GM12865 (cell line): ENCODE measurements at places on chromosomes 1 and 21.
A peak's percentile ranks its signal among the peaks of the same experiment; 100 is the strongest.

GRCh38 chr1:111234258-111234657 is 6.7 kb downstream of the CHI3L2 start:
- no peak for DNase-seq

DNA sequence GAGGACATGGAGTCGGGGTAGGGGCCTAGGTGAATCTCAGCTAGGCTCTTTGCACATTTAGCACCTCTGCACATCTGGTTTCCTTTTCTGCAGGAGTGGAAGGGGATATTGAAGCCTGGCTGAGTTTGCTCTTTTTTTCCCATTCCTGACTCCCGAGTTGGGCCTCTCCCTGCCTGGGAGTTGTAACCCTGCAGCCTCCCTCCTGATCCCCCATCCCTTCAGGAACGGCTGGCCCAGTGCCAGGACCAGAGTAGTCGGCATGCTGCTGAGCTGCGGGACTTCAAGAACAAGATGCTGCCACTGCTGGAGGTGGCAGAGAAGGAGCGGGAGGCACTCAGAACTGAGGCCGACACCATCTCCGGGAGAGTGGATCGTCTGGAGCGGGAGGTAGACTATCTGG is 836 bp downstream of the OLFML3 start:
- no peak for DNase-seq

DNA sequence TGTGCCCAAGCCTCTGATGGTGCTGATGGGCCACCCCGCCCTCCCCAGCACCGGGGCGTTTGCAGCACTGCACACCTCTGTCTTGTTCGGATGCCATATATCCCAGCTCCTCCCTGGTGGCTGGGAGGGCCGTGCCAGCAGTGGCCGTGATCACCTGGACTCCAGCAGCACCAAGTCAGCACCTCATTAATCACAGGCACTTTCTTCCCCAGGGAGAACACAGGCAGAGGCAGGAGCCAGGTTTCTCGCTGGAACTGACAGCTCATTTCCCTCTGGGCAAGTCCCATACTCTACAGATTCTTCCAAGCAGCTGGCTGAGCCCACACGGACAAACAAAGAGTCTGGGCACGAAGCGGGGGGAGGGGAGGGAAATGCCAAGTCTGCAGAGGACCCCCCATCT is 141.7 kb upstream of the EDN2 start:
- DNase-seq, result no peak

GRCh38 chr1:150535511-150536287 is 13.5 kb upstream of the ADAMTSL4 start:
- no peak for DNase-seq

- no peak for DNase-seq
These were observed 661.4 kb downstream of the MRPL39 start for GRCh38 chr21:24945910-24946309.

DNA sequence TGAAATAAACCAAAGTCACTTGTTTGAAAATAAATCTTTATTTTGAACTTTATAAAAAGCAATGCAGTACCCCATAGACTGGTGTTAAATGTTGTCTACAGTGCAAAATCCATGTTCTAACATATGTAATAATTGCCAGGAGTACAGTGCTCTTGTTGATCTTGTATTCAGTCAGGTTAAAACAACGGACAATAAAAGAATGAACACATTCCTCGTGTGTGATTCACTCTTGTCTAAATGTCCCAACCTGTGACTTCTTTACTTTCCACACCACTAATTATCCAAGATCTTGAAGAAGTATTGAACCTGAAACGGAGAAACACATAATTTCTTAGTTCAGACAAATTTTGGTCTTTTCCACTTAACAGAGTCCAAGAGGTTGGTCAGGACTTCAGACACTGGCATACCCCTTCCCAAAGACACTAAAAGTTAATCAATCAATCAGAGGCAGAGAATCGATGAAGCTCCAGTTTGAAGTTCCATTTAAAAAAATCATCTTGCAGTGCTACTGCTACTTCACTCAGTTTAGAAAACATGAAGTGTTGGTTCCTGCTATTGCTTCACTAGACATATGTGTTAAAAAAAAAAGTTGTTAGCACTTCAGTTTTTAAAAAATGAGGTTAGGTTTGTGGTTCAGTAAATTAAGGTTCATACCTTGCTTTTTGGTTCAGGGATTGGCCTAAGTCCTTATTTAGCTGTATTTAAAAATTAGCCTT is 26.2 kb downstream of the ATP1B1 start:
- no peak for DNase-seq

GRCh38 chr1:205923651-205924459 is 19.4 kb downstream of the SLC26A9 start:
- DNase-seq, result no peak

DNA sequence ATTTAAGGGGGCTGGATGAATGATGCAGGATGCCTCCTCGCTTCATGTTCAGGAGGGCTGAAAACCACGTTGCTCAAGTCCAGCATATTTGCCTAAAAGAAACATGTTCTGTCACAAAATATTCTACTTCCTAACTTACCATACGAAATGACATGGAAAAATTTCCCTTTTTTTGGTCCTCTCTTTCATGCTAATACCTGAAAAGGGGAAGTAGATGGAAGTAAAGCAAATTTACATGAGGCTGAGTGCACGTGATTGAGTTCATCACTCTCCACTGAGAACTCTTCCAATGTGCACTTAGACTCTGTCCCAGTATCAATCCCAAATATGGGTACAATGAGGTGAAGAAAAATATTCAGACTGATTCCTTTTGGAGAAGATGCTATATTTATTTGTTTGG is 23.0 kb downstream of the XCL2 start:
- no peak for DNase-seq

DNA sequence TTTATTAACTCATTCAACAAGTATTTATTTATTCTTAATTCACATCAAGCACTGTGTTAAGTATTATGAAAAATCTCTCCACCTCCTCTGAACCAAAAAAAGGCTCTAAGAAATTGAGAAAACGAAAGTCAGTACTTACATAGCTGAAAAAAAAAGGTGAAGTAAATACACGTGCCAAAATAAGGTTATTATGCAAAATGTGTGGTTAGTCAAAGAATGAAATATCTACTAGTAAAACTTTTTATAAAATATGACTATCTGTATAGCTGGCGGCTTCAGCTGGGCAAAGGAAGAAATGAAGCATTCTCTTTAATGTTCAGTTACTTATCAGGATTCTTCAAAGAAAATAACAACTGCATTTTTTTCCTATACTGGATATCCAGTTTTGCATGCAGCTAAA is 35.5 kb upstream of the ASPM start:
- peak; percentile 28 for DNase-seq

DNA sequence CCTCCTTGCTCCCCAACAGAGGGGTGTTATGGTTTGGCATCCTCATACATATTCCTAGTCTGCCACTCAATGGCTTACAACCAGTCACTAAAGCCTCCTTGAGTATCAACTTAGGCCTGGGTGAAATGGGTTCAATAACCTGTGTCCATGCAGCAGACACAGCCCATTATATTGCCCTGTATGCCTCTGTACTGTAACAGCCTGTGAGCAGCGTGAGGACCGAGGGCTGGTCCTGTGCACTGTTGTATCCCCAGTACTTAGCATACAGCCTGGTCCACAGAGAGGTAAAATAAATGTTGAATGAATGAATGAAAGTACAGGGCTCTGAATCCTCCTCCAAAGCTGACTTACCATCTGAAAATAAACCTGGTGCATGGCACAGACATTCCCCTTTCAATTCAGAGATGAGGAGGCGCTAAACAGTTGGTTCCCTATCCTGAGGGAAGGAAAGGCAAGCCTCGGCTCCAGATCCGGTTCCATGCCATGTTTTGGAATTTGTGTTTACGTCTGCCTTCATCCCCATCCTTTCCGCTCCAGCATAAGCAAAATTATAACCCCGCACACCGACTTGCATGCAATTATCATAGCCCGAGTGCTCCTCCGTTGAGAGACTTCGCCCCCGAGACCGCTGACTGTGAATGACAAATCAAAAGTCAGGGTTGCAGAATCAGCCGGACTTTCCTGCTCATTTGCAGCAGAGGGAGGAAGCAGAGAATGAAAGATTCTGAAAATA is 45.0 kb upstream of the DNAJC6 start:
- no peak for DNase-seq

- peak; percentile 48 for DNase-seq
These were observed 173.3 kb upstream of the FOXD3 start for GRCh38 chr1:63148825-63149645.

GRCh38 chr1:70504821-70505193 is 93.7 kb downstream of the CTH start:
- peak; percentile 26 for DNase-seq

- DNase-seq, result no peak
These were observed 1.6 kb downstream of the CA14 start for GRCh38 chr1:150259217-150259616.

- DNase-seq, result peak; percentile 10
These were observed 4.6 kb downstream of the CHD1L start for GRCh38 chr1:147246910-147247655.

DNA sequence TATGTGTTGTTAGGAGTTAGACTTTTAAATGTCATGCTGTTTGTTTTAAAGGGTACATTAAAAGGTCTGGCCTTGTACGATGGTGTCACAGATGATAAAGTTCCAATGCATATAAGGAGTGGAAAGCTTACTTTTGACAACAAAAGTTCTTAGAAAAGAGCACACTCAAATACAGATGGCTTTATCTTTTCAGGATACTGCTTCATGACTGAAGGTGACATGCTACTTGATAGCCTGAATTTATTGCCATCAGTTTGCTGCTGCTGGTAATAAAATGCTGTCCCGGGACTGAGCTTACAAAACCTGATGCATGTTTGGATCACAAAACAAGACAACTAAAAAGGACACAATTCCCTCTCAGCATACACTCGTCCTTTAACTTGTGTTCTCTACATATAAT is 84.9 kb downstream of the TTC3 start:
- no peak for DNase-seq

- peak; percentile 6 for DNase-seq
These were observed 138.2 kb upstream of the BRINP3 start for GRCh38 chr1:190615818-190616217.

- no peak for DNase-seq
These were observed 22.9 kb downstream of the CITED4 start for GRCh38 chr1:40838980-40839942.

- DNase-seq, result no peak
These were observed 145.5 kb upstream of the FGGY start for GRCh38 chr1:59151387-59151761.

DNA sequence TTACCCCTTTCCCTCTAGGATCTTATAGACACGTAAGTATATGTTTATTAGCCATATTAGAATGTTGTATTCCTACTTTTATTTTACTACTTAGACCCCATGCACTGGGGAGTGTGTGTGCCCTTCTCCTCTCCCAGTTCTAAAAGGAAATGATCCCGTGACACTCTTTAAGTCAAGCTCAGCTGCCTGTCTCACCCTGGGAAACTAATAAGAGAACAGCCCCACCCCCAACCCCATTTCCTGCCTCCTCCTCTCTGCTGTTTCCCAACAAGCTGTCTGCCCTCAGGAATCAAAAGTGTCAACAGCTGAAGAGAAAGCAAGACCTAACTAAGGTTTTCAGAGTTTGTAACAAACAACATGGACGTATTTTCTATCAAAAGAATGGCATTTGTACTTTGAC is 92.6 kb upstream of the VAV3 start:
- DNase-seq, result no peak

DNA sequence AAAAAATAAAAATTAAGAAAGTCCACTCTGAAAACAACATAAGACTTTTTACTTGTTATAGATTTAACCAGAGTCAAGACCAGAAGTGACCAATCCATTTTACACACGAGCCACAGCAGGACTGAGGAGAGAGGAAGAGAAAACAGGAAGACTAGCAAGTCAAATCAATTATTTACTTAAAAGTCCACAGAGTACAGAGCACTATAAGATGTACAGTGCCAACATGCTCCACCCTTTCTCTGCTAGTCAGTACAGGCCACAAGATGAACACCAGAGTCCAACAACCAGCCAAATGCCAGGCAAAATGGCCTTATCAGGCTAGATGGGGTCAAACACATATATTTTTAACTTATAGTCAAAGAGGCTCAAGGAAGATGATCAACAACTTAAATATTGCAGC is 19.5 kb downstream of the LUZP1 start:
- peak; percentile 10 for DNase-seq

DNA sequence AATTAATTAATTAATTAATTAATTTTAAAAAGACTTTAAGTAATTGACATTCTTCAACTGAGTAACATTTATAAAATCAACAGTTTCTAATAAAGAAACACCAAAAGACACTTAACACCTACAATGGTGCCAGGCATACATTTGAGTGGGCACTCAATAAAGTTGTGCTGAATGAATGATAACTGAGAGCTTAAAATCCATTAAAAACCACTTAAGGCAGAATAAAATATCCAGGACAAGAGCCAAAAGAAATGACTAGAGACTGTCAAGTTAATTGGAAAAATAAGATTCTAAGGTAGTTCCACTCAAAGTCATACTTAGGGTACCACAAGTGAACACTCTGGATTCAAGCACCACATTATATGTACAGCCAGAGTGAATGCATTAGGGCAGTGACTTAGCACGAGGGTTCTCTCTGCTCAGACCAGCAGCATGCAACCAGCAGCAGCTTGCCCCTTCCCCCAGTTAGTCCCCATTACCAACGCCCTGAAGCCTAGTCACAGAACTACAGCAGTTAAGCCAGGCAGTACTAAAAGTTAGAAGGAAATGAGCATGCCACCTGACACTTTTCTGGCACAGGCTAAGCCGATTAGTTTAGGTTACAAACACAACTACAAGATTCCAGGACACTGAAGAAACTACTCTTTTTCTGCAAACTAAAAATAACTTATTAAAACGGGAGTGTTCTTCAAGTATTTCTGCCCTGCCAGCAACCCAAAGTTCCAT is 46.5 kb downstream of the LUZP1 start:
- DNase-seq, result no peak

- DNase-seq, result no peak
These were observed 124.6 kb downstream of the HLCS start for GRCh38 chr21:36841866-36842265.

GRCh38 chr1:244162786-244163530 is 111.9 kb downstream of the ZBTB18 start:
- no peak for DNase-seq

DNA sequence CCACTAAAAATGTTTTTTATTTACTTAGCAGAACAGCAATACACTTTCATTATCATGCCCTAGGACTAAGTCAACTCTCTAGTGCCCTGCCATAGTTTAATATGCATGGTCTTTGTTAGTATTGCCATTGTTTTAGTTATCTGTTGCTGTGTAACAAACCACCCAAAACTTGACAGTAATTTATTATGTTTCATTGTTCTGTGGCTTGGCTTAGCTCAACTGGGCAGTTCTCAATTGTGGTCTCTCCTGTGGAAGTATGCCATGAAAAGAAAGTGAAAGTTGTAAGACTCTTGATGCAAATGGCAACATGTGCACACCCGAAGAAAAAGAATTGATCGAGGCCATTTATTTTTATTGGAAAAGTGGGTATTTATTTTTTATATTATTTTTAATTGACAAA is 206.3 kb upstream of the KCTD3 start:
- DNase-seq, result peak; percentile 4

- DNase-seq, result no peak
These were observed 27.3 kb upstream of the THEM4 start for GRCh38 chr1:151936653-151937052.
